ENCODE measurements at places on chromosomes 2 and 18. TPM values are rescaled to one million over a fixed set of nuclear protein-coding genes. Genes with fewer than 3 reads are reported as not detected.

DNA sequence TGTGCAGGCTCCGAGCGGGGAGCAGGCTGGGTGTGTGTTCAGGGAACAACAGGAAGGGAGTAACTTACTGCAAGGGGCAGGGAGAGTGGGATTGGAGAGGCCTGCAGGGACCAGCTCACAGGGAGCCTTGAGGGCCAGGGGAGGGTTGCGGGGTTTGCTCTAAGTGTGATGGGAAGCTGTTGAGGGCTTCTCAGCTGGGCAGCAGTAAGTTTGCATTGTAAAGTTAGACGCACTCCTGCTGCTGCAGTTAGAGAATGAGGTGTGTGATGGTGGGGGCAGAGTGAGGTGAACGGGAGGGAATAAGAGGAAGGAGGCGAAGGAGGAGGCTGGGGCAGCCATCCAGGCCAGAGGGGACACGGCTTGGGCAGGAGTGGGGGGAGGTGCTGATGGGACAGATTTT is 53.4 kb downstream of the BOLA3 start:
- DNase-seq: no peak

- no peak for DNase-seq
These were observed 16.0 kb downstream of the LINC00305 start for GRCh38 chr18:64132871-64133270.

GRCh38 chr2:19745318-19746136 is 156.3 kb downstream of the TTC32 start:
- DNase-seq: no peak

GRCh38 chr18:10036479-10036878 is 122.7 kb downstream of the VAPA start:
- DNase-seq: no peak

DNA sequence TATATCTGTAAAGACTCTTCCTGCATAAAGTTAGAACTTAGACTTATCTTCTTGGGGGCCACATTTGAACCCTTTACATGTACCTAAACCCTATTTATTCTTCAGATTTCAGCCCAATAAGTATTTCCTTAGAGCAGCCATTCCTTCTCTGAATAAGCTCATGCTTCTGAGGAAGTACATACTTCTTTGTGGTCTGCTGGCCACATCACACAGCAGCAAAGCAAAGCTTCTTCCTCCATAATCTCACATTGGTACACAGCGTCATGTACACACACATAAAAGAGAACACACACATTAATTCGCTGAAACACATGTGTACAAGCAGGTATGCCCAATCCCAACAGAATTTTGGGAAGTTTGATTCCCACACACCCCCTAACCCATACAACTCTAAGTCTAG is 331.0 kb downstream of the CDH2 start:
- no peak for DNase-seq

GRCh38 chr18:26515643-26516487 is 32.5 kb downstream of the KCTD1 start:
- DNase-seq: no peak

- no peak for DNase-seq
These were observed 116.0 kb downstream of the MAP3K20 start for GRCh38 chr2:173191601-173192000.

LYG1 gene
- 1.2 TPM for total RNA-seq

- DNase-seq: no peak
These were observed 2.3 kb upstream of the BCL11A start for GRCh38 chr2:60555783-60556139.

GRCh38 chr2:62293490-62294271 is 97.8 kb downstream of the B3GNT2 start:
- DNase-seq: no peak

DNA sequence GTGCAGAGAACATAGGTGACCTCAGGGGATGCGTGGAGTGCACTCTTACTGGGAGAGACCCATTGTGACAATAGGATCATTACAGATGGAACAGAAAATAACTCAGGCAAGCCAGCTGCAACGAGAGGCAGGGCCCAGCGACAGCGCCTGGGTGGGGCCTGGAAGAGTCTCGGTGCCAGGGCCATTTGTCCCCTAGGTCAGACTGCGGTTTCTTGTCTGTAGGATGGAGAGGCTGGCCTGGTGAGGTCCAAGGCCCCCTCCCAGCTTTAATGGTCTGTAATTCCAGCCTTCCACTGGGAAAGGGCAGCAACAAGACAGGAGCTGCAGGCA is 208.6 kb upstream of the APCDD1 start:
- no peak for DNase-seq

DNA sequence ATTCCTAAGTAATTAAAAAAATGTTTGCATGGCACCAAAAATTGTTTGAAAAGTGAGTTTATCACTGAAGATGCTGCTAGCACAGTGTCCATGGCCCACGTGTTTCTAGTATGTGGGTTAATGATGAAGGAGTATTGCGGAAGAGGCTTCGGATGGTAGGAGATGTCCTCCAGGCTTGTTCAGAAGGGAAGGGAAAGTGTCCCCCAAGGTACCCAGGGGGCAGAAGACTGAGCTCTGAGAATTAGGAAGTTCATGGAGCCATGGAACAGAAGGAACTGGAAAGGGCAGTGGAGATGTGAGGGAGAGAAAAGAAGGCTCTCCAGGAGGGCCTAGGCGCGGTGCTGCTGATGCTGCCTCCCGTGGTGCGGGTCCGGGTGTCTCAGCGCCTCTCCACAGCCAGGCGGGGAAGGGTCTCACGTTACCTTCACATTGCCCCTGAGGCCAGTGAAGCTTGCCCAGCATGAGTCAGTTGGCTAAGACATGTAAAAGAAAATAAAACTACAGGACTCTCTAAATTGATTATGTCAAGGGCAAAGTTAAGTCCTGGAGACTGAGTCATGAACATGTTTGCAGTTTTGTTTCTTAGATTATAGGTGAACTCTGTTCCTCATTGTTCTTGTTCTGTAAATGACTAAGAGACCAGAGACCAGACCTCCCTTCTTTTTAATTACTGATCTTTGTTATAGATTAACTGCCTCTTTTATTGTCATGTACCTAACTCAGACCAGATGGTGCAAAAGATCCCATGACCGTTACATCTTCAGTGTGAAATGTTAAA is 89.0 kb downstream of the MTCL1 start:
- DNase-seq: no peak

FOXI3 gene
- total RNA-seq: not detected

DNA sequence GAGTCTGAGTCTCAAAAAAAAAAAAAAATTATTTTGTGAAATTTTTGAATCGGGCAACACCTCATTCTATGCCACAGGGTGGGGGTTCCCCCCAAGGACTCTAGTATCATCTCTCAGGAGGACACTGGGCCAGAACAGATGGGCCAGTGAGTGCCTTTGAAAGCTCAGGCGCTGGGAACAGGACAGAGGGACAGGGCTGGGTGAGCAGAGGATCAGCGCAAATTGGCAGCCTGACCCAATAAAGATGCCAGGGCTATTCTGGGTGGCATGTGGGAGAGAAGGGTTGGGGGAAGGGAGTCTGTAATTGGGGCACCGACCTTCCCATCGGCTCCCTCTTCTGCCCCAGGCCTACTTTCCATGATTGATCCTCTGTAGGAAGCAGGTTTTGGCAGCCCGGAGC is 44.0 kb downstream of the KIF3C start:
- no peak for DNase-seq

PPP3R1 gene
- 28.1 TPM for total RNA-seq

- no peak for DNase-seq
These were observed 269.4 kb upstream of the LRRTM1 start for GRCh38 chr2:80573950-80574349.

- no peak for DNase-seq
These were observed 118.4 kb downstream of the GLI2 start for GRCh38 chr2:120854014-120854620.

DNA sequence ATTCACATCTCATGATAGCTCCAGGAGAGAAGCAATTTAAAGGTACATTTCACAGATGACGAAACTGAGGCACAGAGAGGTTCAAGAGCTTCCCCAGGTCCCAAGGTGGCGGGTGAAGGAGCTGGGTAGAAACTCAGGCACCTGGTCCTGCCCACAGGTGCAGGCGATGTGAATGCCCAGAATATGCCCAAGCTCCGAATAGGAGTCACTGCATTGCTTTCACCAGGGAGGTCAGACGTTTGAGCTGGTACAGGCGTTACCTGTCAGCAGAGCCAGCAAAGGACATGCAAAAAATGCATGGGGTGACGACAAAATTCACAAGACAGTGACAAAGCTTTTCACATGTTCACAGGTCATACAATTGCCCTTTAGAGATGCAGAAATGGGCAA is 247.9 kb downstream of the HDAC4 start:
- DNase-seq: no peak

DNA sequence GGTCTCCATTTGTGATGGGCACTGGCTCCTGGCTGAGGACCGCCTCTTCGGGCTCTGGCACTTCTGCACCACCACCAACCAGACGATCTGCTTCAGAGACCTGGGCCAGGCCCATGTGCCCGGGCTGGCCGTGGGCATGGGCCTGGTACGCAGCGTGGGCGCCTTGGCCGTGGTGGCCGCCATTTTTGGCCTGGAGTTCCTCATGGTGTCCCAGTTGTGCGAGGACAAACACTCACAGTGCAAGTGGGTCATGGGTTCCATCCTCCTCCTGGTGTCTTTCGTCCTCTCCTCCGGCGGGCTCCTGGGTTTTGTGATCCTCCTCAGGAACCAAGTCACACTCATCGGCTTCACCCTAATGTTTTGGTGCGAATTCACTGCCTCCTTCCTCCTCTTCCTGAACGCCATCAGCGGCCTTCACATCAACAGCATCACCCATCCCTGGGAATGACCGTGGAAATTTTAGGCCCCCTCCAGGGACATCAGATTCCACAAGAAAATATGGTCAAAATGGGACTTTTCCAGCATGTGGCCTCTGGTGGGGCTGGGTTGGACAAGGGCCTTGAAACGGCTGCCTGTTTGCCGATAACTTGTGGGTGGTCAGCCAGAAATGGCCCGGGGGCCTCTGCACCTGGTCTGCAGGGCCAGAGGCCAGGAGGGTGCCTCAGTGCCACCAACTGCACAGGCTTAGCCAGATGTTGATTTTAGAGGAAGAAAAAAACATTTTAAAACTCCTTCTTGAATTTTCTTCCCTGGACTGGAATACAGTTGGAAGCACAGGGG is 5.5 kb downstream of the TMEM37 start:
- DNase-seq: no peak

HEATR5B gene
- total RNA-seq: 18.5 TPM

- no peak for DNase-seq
These were observed 842.5 kb upstream of the NXPH2 start for GRCh38 chr2:139622691-139623090.

SPP2 gene
- not detected for total RNA-seq

PSMA8 gene
- not detected for total RNA-seq

Measured in glomerular endothelial cell (primary cell).